ENCODE measurements at places on chromosomes 1 and 21. TPM values are rescaled to one million over a fixed set of nuclear protein-coding genes. Genes with fewer than 3 reads are reported as not detected.

The FCRL2 gene
- not detected for total RNA-seq

The OR2L2 gene
- total RNA-seq: not detected

The ZNF670 gene
- total RNA-seq: 3.1 TPM

The LCE1F gene
- total RNA-seq: not detected

All from A549 treated with CORT108297 at 1 μM for 4 hours (cell line).